ENCODE measurements at places on chromosomes 5 and 9.
A peak's percentile ranks its signal among the peaks of the same experiment; 100 is the strongest.

GRCh38 chr5:171783051-171783450, 2.6 kb upstream of the SMIM23 start:
- no peak for DNase-seq

- no peak for DNase-seq
Observed at GRCh38 chr5:139795074-139796001, at the start of gene PSD2. TSS of gene PSD2 (plus strand) at chr5:139795808. CDS start at chr5:139809441, 13,633 bp downstream.

- DNase-seq, result no peak
Observed at GRCh38 chr5:115686051-115686737, 60.4 kb upstream of the TMED7 start.

GRCh38 chr5:107149243-107150005, 521.3 kb downstream of the EFNA5 start:
- DNase-seq, result no peak

GRCh38 chr5:77239126-77239741, 28.8 kb downstream of the PDE8B start:
- DNase-seq, result peak; percentile 52

GRCh38 chr9:88173378-88173999, 35.2 kb upstream of the SPATA31C2 start:
- peak; percentile 76 for DNase-seq

DNA sequence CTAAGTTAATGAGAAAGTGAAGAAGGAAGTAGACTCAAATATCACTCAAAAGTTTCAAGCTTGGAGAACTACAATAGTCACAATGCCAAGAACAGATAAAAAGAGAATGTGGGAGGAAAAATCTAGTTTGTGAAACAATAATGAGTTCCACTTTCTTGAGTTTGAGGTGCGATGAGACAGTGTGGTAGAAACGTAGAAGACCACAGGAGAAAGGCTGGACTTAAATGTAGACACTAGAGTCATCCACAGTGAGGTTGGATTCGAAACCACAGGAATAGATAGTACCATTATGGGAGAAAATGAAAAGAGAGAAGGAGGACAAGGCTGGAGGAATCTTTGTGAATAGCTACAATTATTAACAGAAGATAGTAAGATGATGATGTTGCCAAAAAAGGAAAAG, 141.1 kb upstream of the LRRTM2 start:
- no peak for DNase-seq

DNA sequence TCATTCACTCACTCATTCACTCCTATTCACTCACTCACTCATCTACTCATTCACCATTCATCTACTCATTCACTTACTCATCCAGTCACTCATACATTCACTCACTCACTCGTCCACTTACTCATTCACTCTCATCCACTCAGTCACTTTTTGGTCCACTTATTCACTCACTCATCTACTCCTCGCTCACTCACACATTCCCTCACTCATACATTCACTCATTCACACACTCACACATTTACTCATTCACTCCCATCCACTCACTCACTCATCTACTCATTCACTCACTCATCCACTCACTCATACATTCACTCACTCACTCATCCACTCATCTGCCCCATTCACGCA, 27.7 kb downstream of the WNK2 start:
- no peak for DNase-seq

GRCh38 chr5:12284604-12285003, 380.4 kb upstream of the CTNND2 start:
- no peak for DNase-seq

GRCh38 chr5:75260708-75261107, 24.0 kb upstream of the ANKRD31 start:
- DNase-seq, result no peak

- DNase-seq, result peak; percentile 78
Observed at GRCh38 chr5:147935032-147935431, 28.7 kb upstream of the C5orf46 start.

- DNase-seq, result no peak
Observed at GRCh38 chr5:59321642-59322041, 571.9 kb downstream of the PDE4D start.

DNA sequence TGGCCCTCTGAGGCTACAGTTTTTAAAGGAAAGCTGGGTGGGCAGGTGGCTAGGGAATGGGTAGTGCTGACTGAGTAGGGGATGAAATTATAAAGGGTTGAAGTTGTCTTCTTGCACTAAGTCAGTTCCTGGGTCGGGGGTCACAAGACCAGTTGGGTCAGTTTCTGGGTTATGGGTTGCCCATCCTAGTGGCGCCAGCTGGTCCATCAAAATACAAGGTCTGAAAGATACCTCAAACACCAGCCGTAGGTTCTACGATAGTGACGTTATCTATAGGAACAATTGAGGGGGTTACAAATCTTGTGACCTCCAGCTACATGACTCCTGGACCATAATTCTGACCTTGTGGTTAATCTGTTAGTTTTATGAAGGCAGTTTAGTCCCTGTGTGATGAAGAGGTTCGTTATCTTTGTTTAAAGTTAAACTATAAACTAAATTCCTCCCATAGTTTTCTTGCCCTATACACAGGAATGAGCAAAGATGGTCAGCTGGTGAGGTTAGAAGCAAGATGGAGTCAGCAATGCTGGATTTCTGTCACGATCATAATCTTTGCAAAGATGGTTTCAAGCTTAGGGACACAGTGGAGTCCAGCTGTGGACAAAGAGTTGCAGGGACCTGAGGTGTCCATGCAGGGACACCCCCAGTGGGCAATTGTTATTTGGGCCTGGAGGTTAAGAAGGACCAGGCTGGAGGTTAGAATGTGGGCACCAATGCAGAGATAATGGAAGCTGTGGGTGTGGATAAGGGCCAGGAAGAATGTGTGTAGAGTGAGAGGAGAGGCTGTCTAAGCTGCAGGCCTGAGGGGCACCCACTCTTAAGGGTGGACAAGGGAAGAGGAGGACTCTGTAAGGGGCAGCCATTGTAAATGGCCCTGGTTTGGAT, 14.0 kb upstream of the CREBRF start:
- DNase-seq, result no peak

DNA sequence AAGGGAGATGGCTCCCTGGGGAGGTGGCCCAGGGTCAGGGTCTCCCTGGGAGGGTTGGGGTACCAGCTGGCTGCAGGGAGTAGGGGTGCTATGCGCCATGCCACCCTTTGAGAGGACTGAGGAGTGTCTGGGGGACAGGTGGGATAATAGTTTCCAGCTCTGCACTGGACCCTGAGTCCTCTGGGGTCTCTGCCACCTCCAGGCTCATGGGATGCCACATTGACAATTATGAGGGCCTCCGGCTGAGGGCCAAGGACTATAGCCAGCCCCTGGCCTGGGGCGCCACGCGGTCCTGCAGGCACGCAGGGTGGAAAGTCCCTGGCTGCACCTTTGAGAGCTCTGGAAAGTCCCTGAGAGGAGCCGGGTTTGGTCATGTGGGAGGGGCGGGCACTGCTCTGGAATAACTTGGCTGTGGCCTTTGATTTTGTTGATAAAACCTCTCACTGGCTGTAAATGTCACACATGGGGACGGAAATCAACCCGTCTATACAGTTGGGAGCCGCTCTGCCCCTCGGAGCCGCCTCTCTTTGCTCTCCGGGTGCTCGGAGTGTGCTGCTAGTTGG, 16.0 kb downstream of the TRAF2 start:
- no peak for DNase-seq

GRCh38 chr9:95101326-95101725, 216.2 kb downstream of the FANCC start:
- DNase-seq, result no peak

DNA sequence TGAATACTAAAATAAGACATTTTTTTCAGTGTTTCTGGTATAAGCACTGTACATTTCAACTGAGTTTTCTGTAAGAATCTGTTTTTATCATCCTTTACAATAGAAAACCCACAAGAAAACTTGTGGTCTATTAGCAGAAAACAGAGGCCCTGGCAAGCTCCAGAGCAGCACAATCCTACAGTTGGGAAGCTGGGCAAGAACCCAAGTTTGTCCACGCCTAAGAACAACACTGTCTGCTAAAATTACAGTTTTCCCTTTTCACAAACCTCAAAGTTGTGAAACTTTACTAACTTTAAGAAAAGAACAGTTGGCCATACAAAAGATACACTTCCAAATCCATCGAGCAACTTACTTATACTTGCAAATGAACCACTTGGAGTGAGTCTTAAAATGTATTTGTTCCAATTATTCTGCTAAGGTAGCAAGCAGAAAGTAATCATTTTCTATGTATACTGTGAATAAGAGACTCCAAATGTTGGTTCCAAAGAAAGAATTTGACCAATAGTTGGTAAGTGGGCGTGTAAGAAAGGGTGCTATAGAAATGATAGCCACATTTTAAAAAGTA, 982.0 kb upstream of the ARRDC3 start:
- DNase-seq, result no peak

GRCh38 chr9:34486572-34486971, 28.0 kb downstream of the DNAI1 start:
- no peak for DNase-seq

DNA sequence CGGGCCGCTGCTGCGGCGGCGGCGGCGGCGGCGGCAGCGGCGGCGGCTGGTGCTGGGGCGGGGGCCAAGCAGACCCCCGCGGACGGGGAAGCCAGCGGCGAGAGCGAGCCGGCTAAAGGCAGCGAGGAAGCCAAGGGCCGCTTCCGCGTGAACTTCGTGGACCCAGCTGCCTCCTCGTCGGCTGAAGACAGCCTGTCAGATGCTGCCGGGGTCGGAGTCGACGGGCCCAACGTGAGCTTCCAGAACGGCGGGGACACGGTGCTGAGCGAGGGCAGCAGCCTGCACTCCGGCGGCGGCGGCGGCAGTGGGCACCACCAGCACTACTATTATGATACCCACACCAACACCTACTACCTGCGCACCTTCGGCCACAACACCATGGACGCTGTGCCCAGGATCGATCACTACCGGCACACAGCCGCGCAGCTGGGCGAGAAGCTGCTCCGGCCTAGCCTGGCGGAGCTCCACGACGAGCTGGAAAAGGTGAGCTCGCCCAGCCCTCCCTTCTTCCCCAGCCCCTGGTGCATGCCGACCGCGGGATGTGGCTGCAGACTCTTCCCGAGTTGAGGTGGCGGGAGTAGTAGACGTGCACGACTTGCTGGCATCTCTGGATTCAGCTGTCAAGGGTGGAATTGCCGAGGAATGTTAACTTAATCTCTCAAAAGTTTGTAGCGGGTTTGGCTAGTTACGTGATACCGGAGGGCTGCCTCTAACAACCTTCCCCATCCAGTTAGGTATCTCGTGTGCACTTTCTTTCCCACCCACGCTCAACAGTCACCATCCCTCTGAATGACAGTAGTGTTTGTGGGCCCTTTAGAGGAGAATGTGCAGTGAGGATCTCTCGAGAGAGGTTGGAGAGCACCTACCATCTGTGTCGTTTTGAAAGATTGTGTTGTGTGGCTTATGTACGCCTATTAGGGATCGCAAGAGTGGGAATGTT, 932 bp downstream of the SLC12A2 start:
- peak; percentile 33 for DNase-seq

GRCh38 chr9:13439685-13440476, 160.4 kb upstream of the MPDZ start:
- no peak for DNase-seq

- no peak for DNase-seq
Observed at GRCh38 chr9:110538647-110539041, 40.9 kb downstream of the SVEP1 start.

GRCh38 chr5:132492386-132493125, 2.0 kb upstream of the IRF1 start:
- DNase-seq, result no peak

DNA sequence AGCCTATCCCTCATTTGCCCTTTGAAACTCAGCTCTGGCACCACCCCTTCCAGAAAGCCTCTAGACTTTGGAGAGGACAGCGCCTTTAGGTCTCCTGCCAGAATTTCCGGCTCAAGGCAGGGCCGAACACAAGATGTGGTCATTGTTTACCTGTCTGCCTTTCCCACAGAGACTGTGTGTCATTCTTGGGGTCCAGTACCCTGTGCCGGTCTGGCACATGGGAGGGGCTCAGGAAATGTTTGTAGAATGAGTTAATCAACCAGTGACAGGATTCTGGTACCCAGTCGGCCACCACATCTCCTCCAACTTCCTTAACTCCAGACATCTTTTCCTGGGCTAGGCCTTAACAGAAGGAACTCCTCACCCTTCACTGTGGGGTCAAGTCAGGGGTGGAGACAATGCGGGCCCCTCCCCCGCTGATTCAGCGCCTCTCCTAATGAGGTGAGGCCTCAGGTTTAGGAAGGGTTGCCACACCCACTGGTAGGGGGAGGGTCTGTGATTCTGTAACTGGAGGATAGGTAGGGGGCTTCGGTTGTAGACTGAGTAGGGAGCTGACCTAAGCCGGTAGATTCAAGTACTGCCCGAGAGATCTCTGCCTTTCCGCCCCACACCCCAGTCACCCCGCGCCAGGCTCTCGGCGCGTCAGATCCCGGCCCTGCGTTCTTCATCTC, 29.3 kb downstream of the PCDH1 start:
- DNase-seq, result no peak

DNA sequence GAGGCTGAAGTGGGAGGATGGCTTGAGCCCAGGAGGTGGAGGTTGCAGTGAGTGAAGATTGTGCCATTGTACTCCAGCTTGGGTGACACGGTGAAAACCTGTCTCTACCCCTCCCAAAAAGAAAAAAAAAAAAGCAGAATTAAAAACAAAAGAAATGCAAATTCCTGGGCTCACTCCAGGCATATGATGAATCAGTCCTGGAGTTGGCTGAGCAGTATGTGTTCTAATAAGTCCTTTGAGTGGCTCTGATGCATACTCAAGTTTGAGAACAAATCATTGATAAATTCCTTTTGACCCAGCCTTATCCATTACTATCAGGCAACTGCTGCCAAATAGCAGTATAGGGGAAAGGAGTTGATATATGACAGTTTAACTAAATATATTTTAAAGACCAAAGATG, 28.3 kb downstream of the UHRF2 start:
- no peak for DNase-seq

GRCh38 chr5:38518341-38518740, 38.1 kb downstream of the LIFR start:
- DNase-seq, result no peak

DNA sequence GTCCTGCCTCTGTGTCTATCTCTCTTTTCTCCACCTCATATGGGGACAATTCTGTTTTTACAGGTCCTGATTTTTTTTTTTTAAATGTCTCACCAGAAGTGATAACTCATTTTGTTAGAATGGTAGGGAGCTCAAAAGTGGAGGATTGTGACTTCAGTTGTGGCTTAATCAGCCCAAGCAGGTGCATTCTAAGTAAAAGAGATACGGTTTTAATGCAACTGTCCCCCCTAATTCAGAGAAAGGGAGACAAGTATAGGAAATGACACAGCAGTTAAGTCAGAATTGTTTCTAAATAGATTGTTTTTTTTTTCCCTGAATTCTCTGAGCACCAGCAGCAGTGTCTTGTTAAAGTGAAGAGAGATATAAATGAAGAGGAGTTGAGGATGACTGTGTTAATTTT, 24.5 kb downstream of the MAST4 start:
- DNase-seq, result no peak

GRCh38 chr9:134175808-134176598, 11.6 kb upstream of the RNU6ATAC start:
- DNase-seq, result no peak

GRCh38 chr5:143515829-143516228, 112.3 kb upstream of the NR3C1 start:
- DNase-seq, result no peak

DNA sequence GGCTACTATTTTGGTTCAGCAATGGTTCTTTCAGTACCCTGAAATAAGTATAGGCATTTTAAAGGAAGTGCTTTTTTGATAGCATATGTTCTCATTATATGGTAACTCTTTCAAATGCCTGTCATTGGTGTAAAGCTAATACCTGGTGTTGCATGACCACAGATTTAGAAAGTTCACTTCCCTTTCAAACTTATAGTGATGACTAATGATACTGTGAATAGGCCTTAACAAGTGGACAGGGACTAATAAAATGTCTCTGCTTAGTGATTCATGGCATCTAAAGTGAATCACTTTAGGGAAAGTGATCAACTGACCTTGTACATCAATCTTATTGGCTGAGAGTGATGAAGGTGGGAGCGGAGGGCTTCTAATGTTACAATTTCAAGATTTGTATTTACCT, 21.6 kb downstream of the MRPL22 start:
- DNase-seq, result no peak

All from Kasumi-1 (cell line).